Mesothelial cell of epicardium (in vitro differentiated cells): ENCODE measurements at places on chromosomes 16 and 17. TPM values are rescaled to one million over a fixed set of nuclear protein-coding genes. Genes with fewer than 3 reads are reported as not detected.

The MXRA7 gene
- 53.6 to 57.9 TPM (median 56.5 TPM) in 3 replicates for total RNA-seq

DNA sequence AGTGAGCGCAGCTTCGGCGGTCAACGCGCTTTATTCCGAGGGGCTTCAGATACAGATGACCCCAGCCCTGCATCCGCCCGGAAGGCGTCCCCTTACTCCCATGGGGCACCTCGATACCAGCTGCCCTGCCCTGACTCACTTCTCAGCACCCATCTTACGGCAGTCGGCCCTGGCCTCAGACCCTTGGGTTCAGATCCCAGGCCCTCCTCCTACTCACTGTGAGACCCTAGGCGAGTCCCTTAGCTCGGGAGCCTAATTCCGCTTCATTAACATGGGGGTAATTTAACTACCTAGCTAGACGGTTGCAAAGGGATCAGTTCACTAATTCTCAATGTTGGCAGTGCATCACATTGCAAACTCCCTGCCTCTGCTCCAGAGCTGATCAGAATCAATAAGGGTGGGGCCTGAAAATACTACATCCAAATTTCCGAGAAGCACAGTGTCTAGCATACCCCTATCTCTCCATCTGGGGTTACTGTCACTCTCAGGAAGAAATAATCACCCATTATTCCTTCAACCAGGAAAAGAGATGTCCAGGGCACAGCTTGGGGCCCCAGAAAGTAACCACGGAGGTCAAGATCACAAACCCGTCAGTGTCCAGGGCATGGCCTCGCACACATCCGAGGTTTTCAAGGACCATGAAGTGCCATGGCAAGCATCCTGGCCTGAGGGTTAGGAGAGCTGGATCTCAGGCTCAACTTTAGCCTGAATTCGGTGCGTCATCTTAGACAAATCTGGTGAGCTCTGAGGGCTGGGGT lies 415 bp upstream of the FLOT2 start:
- DNase-seq, result no peak
- H3K27ac ChIP-seq, result peak overlapping the region; percentile 88
- H3K4me1 ChIP-seq, result peaks cover 28% of the 10 kb centered on the region
- H3K36me3 ChIP-seq, result peaks cover 3% of the 10 kb centered on the region
- H3K27me3 ChIP-seq, result no peaks in the 10 kb centered on the region
- peak overlapping the region; percentile 87 for H3K4me3 ChIP-seq

GRCh38 chr16:17340804-17341203 lies 130.0 kb downstream of the XYLT1 start:
- H3K4me1 ChIP-seq, result no peaks in the 10 kb centered on the region
- H3K36me3 ChIP-seq, result no peaks in the 10 kb centered on the region
- no peaks in the 10 kb centered on the region for H3K27me3 ChIP-seq
- no peak overlapping the region for H3K4me3 ChIP-seq
- no peak for DNase-seq

DNA sequence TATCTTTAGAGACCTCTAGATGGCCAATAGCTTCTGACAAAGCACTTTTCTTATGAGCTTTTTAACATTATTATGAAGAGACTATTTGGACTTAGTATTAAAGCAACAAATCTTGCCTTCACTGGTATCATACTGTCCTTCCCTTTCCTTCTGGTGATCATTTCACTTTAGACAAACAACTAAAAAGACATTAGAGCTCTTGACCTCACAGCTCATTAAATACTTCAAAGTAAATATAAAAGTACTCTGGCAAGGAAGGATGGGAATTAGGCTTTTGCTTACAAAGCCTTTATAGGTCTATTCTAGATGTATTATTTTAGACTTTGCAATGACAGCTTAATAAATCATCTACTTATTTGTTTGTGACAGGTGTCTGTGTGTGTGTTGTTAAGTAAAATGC lies 11.1 kb downstream of the STXBP4 start:
- no peak overlapping the region for H3K27ac ChIP-seq
- H3K4me3 ChIP-seq, result no peak overlapping the region
- no peak for DNase-seq
- peaks cover 2% of the 10 kb centered on the region for H3K4me1 ChIP-seq
- no peaks in the 10 kb centered on the region for H3K27me3 ChIP-seq
- H3K36me3 ChIP-seq, result peaks cover 30% of the 10 kb centered on the region

DNA sequence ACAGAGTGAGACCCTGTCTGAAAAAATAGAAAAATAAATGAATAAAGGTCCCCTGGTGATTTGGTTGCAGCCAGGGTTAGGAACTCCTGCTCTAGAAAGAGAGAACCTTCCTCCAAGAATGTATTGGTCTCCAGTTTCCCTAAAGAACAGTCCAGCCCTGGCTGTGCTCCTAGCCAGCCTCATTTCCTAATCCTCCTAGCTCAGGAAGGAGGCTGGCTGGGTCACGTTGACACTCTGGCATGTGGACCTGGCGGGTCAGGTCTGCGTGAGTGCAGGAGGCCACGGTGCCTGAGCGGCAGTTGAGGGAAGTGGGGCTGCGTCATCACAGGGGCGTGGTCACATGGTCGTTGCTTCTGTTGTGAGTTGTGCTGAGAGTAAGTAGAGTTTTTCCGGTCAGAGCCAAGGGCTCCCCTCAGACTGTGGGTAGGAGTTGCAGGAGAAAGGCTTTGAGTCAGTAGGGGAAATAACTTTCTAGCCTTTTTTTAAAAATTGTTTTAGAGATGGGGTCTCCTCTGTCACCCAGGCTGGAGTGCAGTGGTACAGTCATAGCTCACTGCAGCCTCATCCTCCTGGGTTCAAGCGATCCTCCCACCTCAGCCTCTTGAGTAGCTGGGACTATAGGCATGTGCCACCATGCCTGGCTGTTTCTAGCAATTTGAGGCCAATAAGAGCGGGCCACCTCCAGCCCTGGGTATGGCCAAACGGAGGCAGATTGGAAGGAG lies 194.0 kb upstream of the CIBAR2 start:
- no peak for DNase-seq
- no peak overlapping the region for H3K4me3 ChIP-seq
- H3K27ac ChIP-seq, result peak overlapping the region; percentile 77

- no peak overlapping the region for H3K4me3 ChIP-seq
- H3K36me3 ChIP-seq, result no peaks in the 10 kb centered on the region
- H3K4me1 ChIP-seq, result no peaks in the 10 kb centered on the region
- no peak overlapping the region for H3K27ac ChIP-seq
- peaks cover 16% of the 10 kb centered on the region for H3K27me3 ChIP-seq
- no peak for DNase-seq
Observed at GRCh38 chr16:80759419-80760162, 44.8 kb downstream of the CDYL2 start.
